Brain pericyte (primary cell): ENCODE measurements at places on chromosomes 4 and X.

DNA sequence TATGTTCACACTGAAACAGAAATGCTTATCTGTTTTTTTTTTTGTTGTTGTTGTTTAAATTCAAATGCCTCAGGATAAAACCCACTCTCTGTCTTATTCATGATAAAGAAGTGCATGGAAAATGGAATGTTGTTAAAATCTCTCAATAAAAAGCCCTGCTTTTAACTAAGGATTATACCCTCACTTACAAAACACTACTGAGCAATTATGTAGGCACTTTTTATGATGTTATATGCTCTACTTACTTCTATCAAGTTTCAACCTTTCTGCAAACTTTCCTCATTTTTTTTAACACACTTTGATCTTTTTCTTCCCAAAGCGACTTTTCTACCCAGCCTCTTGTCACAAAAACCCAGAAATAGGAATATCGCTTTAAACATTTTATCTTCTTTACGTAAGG lies 26.5 kb downstream of the SLIT2 start:
- no peak for DNase-seq

DNA sequence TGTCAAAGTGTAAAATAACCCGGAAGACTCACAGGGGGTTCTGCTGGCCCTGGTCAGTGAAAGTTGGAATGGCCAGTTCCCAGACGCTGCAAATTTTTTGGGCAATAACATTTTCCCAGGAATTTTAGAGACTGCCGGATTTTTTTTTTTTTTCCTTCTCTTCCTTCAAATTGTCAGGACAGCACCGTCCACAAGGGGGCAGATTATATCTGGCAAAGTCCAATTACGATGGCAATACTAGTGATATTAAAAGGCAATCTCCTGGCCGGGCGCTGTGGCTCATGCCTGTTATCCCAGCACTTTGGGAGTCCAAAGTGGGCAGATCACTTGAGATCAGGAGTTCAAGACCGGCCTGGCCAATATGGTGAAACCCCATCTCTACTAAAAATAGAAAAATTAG lies 20.5 kb downstream of the SLC25A5 start:
- no peak for DNase-seq

DNA sequence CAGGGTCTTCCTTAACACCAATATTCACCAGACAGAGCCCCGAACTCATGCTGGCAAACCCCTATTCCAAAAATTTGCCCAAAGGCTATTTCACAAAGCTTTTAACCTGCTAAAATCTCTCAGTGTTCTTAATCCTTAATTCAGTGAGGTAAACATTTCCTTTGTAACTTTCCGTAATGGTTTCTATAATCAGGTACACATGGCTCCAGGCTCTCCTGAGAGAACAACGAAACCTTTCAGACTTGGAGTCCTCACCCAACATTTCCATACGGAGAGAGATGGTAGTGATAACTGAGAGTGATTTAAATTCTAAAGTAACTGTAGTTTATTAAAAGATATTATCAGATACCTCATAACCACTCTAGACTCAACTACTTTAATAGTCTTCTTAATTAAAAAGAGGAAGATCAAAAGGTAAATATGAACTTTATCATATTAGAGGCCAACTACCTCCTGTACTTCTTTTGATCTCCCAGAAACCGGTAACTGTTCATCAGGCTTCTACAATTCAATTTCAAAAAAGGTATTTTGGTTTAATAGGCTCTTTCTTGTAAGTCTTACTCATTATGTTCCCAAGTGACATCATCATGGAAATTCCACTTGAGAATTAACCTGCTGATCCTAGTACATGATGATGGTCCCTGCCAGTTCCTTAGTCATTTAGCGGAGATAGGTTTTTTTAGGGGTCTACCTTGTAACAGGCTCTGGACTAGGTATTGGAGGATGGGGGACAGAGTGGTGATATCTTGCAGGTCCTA lies 91.4 kb upstream of the UCP1 start:
- DNase-seq, result no peak

GRCh38 chr4:142900622-142901021 lies 54.5 kb upstream of the INPP4B start:
- DNase-seq, result no peak

GRCh38 chr4:9898596-9899305 lies 117.3 kb downstream of the DRD5 start:
- no peak for DNase-seq

DNA sequence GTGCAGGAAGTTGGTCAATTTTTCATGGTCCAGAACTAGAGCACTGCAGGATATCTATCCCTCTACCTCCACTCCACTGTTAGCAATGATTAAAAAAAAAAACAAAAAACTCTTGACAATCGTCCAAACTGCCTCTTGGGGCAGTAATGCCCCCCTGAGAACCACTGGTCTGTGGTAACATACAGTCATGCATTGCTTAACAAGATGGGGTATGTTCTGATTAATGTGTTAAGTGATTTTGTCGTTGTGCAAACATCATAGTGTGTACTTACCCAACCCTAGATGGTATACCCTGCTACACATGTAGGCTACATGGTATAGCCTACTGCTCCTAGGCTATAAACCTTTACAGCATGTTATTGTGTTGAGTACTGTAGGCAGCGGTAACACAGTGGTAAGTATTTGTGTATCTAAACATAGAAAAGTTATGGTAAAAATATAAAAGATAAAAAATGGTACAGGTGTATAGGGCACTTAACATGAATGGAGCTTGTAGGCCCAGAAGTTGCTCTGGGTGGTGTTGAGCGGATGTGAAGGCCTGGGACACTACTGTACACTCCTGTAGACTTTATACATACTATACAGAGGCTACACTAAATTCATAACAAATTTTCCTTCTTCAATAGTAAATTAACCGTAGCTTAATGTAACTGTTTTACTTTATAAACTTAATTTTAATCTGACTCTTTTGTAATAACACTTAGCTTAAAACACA lies 34.1 kb downstream of the ART3 start:
- no peak for DNase-seq

DNA sequence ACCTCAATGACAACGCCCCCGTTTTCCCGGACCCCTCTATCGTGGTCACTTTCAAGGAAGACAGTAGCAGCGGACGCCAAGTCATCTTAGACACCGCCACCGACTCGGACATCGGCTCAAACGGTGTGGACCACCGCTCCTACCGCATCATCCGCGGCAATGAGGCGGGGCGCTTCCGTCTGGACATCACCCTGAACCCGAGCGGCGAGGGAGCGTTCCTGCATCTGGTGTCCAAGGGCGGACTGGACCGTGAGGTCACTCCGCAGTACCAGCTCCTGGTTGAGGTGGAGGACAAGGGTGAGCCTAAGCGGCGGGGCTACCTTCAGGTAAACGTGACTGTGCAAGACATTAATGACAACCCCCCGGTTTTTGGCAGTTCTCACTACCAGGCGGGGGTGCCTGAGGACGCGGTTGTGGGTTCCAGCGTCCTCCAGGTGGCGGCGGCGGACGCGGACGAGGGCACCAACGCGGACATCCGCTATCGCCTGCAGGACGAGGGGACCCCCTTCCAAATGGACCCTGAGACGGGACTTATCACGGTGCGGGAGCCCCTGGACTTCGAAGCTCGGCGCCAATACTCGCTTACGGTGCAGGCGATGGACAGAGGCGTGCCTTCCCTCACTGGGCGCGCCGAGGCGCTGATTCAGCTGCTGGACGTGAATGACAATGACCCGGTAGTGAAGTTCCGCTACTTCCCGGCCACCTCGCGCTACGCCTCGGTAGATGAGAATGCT lies 2.2 kb downstream of the FAT4 start:
- no peak for DNase-seq

GRCh38 chrX:40313269-40313668 lies 215.5 kb upstream of the BCOR start:
- DNase-seq, result no peak

DNA sequence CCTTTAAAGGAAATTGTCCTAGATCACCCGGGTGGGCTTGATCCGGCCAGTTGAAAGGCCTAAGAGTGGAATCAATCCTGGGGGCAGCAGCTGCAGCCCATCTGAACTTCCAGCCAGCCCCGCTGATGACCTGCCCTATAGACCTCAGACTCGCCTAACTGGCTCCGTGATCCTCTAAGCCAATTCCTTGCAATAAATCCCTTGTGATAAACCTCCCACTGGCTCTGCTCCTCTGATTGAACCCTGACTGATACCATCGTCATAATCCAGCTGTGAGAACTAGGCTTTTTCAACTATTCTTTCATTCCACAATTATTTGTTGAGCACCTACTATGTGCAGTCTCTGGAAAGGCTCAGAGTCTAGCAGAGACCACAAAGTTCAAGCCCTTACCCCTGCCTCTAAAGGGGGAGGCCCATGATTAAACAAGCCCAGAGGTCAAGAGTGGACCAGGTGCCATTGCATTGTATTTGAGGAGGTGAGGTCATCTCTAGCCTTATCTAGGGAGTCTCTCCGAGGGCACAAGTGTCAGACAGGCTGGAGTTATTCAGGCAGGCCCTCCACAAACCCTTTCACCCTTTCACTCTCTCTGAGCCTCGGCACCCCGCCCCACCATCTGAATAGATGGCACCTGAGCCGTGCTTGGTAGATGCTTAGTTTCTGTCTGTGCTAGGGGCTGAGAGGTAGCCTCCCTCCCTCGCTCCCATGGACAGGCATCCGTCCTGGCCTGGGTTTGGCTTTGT lies 20.5 kb upstream of the GPR78 start:
- DNase-seq, result no peak

- no peak for DNase-seq
Measured at GRCh38 chr4:142960126-142960525, 114.0 kb upstream of the INPP4B start.

- no peak for DNase-seq
Measured at GRCh38 chrX:122076241-122076640, 1028.8 kb downstream of the GLUD2 start.

DNA sequence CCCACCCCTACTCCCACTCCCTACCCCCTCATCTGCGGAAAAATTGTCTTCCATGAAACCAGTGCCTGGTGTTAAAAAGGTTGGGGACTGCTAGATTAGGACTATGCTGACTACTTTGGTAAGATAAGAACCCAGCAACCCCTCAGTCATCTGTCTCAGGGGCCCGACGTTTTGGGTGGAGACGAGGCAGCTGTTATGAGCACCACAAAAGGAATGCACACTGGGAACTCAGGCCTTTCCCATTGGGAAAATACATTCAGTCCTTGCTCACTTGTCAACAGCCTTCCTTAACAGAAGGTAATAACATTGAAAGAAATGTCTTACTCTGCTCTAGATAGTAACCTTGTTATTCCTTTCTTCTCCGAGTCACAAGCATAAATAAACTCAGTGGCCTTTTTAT lies 310.8 kb downstream of the AFF2 start:
- DNase-seq, result no peak

GRCh38 chrX:44974451-44974850 lies 101.5 kb downstream of the KDM6A start:
- DNase-seq, result no peak

DNA sequence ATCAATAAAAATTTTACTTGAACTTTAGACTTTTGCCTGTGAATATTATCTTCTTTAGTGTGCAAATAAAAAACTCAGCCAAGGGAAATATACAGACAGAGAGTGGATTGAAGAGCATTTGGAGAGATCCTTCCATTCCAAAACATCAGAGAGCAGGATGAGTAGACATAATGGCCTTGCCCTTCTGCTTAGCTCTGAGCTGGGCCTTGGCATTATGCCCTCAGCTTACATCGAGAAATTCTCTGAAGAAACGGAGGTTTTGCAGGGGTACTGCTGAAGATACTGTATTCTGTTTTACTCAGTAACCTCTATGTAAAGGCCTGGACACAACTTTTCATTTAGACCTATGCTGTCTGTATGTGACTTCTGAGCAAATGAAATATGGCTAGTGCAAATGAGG lies 317.4 kb downstream of the STIM2 start:
- no peak for DNase-seq

- DNase-seq, result no peak
Measured at GRCh38 chr4:158895797-158896576, 127.2 kb downstream of the FNIP2 start.

DNA sequence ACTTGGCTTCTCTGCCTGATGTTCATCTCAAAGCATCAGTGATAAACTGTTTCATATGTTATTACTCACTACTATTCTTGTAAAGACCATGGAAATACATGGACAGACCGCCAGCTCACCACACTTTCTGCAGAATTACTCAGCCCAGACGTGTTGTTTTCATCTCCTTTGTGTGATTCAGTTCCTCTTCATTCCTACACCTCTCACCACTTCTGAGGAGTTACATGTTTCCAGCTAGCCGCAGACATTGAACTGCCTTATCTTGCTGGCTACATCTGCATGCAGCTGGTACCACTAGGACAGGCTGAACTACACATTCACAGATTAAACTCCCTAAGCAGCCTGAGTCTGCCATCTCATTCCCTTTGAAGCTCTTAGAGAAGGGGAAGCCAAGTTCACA lies 443.2 kb upstream of the FGF16 start:
- no peak for DNase-seq

DNA sequence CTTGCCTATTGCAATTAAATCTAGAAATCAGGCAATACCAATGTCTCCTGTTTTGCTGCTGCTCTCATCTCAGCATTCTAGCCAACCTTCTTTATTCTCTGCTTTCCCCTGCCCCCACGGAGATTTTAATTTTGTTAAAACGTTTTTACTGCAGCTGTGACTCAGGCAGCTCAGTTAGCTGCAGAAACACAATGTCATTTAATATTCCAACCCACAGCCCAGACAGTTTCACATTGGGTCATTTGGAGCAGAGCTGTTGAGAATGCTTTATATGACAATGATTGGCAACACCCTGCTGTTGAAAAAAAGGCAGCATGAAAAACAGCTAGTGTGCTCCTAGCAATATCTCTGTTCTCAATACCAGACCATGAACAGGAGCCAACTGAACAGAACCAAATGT lies 12.6 kb upstream of the SLC10A4 start:
- no peak for DNase-seq

GRCh38 chrX:19512961-19513360 lies 2.3 kb downstream of the MAP3K15 start:
- DNase-seq, result no peak

DNA sequence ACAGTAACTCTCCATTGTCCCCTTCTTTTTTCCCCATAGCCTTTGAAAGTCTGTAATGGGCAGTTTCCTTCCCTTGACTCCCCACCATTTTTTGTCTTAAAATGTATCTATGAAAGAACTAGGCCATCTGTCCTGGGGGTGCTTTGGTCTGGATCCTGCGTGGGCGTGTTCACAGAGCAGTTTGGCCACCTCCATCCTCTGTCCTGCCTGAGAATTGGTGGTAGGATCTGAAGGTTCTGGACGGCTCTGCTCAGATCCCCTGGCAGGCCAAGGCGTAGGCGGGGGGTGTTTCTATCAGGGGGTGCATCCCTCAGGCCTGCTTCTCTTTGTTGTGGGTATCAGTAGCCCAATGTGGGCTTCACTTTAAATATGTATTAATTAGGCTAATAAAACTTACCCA lies 107.1 kb downstream of the FAM193A start:
- no peak for DNase-seq
